ENCODE measurements at places on chromosomes 16 and 17. TPM values are rescaled to one million over a fixed set of nuclear protein-coding genes. Genes with fewer than 3 reads are reported as not detected.

Gene ABCC11
- under 0.01 TPM for total RNA-seq

Gene MYLK3
- under 0.01 TPM for total RNA-seq

Gene NECAB2
- total RNA-seq, result 0.30 TPM

Gene BICDL2
- not detected for total RNA-seq

Gene CFAP119
- total RNA-seq, result 6.2 TPM

Gene TAF1C
- 23.2 TPM for total RNA-seq

Gene CLEC19A
- not detected for total RNA-seq

Gene NOG
- 0.30 TPM for total RNA-seq

Gene ITGAE
- total RNA-seq, result 28.7 TPM

Gene STH
- total RNA-seq, result not detected

Gene PIPOX
- not detected for total RNA-seq

Gene KRT33B
- not detected for total RNA-seq

Gene PDILT
- not detected for total RNA-seq

Gene CDH5
- not detected for total RNA-seq

Gene HOXB4
- 11.7 TPM for total RNA-seq

Gene UTS2R
- not detected for total RNA-seq

Gene FOXJ1
- total RNA-seq, result 0.17 TPM

Gene AKAP1
- 20.5 TPM for total RNA-seq

Gene CASKIN1
- not detected for total RNA-seq

Gene ESRP2
- total RNA-seq, result 0.30 TPM

Gene OR4D1
- not detected for total RNA-seq

Gene STUB1
- total RNA-seq, result 221 TPM

Gene TBC1D16
- 22.7 TPM for total RNA-seq

Gene KRT20
- total RNA-seq, result not detected

Gene KRT33A
- total RNA-seq, result not detected

Gene EVPLL
- total RNA-seq, result not detected

Gene IKZF3
- not detected for total RNA-seq

Gene WIPF2
- total RNA-seq, result 5.5 TPM

Gene RNF43
- total RNA-seq, result not detected

Gene KRT25
- total RNA-seq, result not detected

Gene CA7
- not detected for total RNA-seq

Gene ATP1B2
- not detected for total RNA-seq

Gene HAS3
- under 0.01 TPM for total RNA-seq
